KBM-7 (cell line): ENCODE measurements at places on chromosomes 12 and 14.

- DNase-seq: no peak
Observed at GRCh38 chr12:89648211-89648930, 60.3 kb downstream of the ATP2B1 start.

DNA sequence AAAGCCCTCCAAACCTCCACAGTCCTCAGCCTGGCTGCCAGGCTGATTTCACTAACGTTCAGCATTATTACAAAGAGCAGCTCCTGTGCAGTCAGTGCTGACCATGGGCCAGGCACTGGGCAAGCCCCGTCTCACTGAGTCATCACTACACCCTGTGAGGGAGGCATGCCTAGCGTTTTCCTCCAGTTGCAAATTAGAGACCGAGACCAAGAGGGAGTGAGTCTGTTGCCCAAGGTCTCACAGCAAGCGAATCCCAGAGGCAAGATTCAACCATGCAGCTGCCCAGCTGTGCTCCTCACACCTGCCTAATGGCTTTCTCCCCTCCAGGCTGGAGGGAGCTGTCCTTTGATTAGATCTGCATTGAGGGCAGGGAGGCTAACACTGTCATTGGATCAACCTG, 229.3 kb upstream of the LHX5 start:
- no peak for DNase-seq

DNA sequence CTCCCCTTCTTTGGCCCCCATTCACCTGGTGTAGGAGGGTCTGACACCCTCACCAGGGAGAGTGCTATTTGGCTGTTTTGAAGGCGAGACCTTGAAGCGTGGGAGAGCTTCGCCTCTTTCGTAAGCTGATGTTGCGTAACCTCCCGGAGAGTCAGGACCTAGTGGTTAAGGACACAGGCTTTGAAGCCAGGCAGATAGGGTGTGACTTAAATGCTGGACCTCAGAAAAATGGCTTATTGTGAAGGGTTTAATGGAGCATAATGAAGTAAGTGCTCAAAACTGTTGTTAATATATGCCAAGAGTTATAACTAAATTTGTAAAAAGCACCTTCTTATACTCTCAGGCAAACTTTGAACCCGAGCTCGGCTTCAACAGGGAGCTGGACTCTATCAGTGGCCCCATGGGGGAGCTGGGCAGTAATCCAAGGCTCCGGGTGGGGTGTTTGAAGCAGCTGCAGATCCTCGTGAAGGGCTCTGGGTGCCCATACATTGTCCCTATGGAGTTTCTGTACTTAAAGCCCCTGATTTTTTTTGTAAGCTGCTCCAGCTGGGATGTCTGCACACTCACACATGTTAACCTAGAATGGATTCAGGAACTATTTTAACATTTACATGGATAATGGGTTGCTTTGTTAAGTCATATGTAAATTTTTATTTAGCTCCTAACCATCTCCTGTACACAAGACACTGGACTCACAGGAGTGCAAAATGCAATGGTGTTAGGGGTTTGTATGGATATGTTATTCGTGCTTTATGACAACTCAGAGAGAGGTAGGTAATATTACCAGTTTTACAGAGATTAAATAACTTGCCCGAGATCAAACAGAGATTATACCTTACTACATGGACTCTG, 26.0 kb downstream of the PPFIBP1 start:
- peak; percentile 88 for DNase-seq

DNA sequence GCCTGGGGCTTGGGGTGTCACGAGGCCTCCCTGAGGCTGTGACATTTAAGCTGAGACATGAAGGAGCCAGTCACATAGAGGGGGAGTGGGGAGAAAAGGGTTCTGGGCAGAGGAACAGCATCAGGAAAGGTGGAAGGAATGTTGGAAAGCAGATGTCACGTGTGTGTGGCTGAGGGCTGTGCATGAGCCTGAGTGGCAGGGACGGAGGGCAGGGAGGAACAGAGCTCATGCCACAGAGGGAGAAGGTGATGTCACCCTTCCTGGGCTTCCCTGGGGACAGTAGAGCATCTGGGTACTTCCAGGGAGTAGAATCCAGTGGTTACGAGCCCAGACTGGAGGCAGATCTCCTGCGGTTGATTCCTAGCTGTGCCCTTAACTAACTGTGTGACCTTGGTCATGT, 32.0 kb upstream of the JDP2 start:
- no peak for DNase-seq

DNA sequence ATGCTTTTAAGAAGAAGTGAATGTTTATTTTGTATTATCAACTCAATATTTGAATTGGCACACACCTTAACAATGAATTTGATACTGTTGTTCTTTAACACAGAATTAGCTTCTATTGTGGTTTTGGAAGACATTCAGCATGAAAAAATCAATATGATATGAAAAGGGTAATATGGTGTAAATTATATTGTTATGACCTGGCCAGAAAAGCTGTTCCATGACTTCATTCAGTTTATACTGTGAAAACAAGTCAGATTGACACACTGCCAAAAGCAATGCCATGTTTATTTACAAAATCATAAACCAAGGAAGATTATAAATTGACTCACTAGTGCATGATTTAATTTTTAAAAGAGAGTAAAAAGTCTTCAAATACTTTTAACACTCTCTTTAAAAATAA, 851.4 kb upstream of the SEL1L start:
- DNase-seq: no peak

- no peak for DNase-seq
Observed at GRCh38 chr14:31986405-31986804, 90.7 kb upstream of the ARHGAP5 start.
